ENCODE measurements at places on chromosomes 2 and 18. TPM values are rescaled to one million over a fixed set of nuclear protein-coding genes. Genes with fewer than 3 reads are reported as not detected.

Gene ALPG
- not detected for total RNA-seq

Gene STARD6
- not detected for total RNA-seq

Gene DYSF
- total RNA-seq: not detected

Gene PTPRN
- not detected for total RNA-seq

Gene KCNS3
- 75.3 TPM for total RNA-seq

Gene PPP1R1C
- not detected for total RNA-seq

Gene FMNL2
- 15.8 TPM for total RNA-seq

Data from Caki2 (cell line).